ENCODE measurements at places on chromosomes 2 and 18.

- no peak for DNase-seq
Observed at GRCh38 chr2:131105950-131106801, 1.0 kb downstream of the PLEKHB2 start.

DNA sequence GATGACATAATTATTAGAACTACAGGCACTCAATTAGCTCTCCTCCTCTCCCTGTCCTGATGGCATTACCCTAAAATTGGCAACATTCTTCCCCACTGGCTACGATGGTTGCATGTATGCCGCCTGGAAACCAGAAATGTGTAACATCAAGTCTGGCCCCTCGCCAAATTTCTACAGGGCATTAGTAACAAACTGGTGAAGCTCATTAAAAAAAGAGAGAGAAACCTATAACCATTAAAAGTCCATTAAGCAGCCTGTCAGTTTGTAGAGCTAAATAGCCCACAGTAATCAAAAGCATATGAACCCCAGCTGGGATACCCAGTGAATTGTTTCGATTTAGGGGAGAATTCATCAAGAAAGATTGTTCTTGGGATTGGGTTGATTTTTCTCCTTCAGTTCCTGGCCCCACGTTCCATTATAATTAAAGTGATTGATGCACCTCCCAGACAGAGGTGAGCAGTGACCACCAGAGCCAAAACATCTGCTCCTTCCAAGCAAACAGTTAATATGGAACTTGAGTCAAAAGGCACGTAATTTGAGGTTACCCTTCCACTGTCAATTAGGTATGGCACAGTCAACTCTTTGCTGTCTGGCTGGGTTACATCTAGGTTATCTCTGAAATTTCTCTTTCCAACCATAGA, 208.6 kb downstream of the C1D start:
- DNase-seq: no peak

GRCh38 chr2:46748121-46748520, 167.5 kb downstream of the MCFD2 start:
- no peak for DNase-seq

DNA sequence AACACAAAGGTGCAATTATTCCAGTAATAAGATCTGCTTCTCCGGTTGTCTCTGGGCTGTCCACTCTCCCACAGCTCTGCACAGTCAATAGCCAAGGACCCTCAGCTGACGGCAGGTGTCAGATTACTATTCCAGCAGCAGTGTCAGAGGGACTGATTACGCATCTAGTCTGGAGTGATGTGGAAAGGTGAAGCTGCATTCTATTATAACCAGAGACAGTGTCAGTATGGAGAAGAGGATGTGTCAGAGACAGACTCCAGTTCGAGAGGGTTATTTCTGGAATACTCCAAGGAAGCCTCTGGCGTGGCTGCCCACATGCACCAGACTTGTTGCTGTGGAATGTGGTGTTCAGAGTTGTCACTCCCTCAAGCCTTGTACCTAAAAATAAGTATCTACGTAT, 163.6 kb upstream of the TMEM200C start:
- DNase-seq: no peak

DNA sequence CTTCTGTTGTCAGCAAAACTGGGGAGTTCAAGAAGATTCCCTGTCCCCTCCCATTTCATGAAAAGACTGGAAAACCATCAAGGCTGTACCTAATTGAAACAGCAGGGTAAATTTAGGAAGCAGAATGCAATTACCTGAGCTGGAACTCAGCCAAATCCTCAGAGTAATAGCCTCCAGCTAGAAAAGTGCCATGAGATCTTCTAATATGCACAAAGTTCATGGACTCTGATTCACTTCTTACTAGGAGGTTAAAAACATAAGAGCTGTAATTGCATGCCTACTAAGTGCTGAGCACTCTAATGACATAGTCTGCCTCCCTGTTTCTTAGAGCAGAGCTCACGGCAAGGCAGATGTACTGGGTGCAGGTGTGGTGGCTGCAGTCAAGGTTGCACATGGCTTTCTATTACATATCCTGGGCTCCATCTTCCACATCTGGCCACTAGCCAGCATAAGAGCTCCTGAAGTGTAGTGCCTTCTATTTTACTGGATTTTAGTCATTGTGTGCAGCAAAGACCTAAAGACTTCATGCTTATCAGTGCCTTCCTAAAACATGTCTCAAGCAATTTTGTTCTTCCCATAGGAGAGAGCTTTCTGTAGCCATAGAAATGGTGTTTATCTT, 341.7 kb downstream of the PTPRM start:
- no peak for DNase-seq

All from tibial nerve (tissue), 4 donors.